ENCODE measurements at places on chromosomes 3 and 15.

- DNase-seq = no peak
Observed at GRCh38 chr3:124577494-124578167, 152.6 kb upstream of the UMPS start.

DNA sequence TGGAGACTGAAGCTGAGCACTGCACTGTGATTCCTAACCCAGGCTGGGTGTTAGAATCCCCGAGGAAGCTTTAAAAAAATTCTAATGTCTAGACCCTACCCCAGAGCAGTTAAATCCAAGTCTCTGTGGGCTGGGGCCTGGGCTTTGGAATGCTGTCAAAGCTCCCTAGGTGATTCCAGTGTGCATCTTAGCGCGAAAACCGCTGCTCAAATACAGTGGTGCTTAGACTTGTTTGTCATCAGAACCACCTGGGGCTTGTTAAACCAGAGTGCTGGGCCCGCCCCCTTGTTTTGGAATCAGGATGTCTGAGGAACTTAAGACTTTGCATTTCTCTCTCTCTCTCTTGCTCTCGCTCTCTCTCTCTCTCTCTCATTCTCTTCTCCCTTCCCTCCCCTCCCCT lies 20.7 kb downstream of the RHCG start:
- DNase-seq = no peak

DNA sequence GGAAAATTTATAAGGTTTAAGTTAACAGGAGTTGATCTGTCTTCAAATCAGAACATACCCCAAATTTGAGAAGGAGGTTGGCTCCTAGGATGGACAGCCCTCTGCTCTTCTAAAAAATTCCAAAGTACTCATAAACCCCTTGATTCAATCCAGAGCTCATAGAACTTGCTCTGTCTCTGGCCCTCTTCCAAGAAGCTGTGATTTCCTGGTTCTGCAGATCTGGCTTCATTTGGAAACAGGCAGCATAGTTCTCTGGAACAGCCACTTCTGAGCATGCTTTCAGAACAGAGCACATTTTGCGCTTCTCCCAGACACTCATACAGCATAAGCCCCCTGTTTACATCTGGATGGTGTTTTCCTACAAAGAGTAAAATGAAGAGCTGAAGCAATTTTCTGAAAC lies 96.7 kb downstream of the KBTBD8 start:
- no peak for DNase-seq

DNA sequence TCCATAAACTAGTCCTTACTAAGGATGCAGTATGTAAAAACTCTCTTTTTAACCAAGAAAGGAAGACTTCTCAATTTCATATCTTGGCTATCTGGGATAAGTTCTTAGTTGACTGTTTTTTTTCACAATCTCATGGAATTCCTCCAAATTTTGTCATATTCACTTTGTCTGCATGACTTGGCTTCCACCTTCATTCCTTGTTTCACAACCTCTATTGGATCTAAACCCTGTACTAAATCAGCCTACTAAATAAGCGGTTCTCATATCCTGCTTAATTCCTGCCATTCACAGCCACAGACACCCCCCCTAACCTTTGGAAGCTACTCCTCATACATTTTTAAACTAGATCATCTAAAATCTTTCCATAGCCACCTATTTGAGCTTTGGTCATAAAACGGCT lies 370.6 kb upstream of the NAALADL2 start:
- no peak for DNase-seq

DNA sequence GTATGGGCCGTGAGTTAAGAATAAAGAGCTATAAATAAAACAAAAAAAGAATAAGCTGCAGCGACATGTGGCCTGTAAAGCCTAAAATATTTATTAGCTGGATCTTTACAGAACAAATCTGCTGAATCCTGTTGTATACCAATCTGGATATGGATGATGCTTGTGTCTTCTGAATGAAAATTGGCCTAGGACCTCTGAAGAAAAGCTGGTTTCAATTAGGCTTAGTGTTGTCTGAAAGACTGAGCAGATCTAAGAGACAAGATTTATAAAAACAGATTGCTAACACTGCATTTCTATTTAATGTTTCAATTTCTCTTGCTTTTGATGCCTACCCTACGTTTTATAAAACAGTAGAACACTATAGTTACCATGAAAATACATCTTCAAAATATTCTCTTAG lies 57.9 kb downstream of the ST3GAL6 start:
- DNase-seq = no peak

DNA sequence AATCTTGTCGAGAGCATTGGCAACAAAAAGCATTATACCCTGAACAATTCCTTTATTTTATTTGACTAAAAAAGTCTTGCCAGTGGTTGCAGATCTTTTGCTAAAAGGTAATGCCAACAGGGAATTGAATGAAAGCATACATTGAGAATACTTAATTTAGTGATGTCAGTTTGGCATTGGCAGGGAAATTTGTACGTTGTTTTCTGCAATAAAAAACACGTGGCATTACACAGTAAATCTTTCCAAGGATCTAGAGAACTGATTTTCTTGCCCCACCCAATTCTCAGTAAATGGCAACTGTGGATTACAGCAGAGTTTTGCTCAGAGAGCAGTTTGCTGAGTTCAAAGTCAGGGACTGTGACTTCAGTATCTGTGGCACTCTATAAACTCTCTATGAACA lies 38.3 kb upstream of the IGSF10 start:
- DNase-seq = no peak

- no peak for DNase-seq
Observed at GRCh38 chr15:67144609-67145311, 79.4 kb downstream of the SMAD3 start.

DNA sequence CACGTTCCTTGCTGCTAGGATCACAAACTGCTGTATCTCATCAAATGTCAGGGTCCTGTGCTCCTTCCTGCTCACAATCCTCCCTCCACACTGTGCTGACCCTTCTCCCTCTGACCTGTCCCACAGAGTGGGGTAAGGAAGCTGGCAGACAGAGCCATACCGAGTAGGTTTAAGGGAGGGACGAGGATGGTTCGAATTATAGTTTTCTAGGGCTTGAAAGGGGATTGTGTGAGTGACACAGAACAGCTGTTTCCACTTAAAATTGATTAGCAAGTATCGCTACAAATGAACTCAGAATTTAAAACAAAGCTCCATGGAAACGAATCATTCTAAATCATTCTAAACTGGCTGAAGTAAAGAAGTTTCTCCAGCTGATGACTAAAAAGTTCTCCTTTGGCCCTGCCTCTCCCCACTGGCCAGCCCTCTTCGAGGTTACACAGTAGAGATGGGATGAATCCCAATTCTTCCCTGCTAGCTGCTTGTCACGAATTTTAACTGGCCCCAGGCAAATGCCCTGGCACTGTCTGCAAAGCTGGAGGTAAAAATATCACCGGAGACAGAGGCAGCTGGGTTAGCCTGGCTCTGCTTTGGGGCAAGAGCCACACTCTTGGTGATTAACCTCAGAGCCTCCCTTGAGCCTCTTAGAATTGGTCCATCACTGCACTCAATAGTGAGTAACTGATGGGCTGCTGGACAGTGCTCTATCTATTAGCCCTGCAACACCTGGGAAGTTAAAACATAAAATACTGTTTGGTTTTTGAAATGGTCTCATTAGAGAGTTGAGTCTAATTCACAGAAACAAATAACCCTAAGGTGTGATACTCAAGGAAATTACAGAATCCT lies 194.9 kb downstream of the CHST2 start:
- DNase-seq = no peak

DNA sequence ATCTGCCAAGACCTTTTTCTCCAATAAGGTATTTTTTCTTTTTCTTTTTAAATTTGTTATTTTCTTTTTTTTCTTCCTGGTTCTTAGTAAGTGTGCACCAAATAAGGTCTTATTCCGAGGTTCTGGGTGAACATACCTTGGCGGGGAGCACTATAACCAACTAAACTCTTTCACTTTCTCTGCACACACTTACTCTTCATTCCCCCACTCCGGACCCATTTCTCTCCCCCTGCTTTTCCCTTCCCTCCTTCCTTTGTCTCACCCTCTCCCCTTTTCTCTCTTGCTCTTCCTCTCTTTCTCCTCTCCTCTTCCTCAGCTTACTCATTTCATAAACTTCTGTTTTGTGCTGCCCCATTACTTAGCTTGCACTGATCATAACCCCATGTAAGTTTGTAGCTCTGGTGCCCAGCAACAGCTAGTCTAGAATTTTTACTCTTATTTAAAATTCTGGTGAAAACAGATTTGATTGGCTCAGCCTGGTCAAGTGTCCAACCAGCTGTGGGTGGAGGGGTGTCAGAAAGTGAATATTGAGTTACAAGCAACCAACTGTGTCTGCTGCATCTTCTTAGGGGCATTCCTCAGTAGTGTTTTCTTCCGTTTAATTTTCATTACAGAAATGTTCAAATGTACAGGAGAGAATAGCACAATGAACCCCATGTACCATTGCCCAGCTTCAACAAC lies 297.5 kb downstream of the SHQ1 start:
- DNase-seq = no peak

- no peak for DNase-seq
Observed at GRCh38 chr15:71182522-71182921, 67.3 kb downstream of the THSD4 start.

DNA sequence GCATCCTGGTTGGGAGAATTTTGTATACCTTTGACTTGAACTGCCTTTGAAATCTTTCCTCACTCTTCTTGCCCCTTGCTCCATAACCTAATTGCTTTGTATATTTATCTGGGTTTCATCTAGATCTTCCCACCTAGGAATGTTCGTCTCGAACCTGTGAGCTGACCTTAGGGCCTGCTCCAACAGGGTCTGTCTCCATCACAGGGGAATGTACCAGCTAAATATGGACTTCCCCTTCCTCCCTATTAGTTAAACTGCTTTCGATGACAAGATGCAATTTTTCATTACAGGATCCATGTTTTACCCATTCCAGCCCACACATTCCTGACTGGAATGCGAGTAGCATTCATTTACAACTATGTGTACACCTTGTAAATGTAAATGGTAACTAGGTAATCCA lies 10.6 kb upstream of the ETV5 start:
- DNase-seq = no peak

GRCh38 chr15:82137261-82137660 lies 91.4 kb upstream of the MEX3B start:
- no peak for DNase-seq

DNA sequence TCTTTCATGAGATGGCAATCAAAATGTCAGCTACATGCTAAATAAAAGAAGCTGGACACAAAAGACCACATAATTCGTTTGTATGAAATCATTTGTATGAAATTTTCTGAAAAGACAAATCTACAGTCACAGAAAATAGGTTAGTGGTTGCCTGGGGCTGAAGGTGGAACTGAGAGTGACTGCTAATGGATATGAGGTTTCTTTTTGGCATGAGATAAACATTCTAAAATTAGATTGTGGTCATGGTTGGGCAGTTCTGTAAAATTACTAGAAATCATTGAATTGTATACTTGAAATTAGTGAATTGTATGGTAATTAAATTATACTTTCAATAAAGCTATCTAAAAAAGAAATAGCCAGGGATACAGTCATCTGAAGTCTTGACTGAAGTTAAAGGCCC lies 2.7 kb upstream of the DMXL2 start:
- DNase-seq = no peak

- no peak for DNase-seq
Observed at GRCh38 chr15:67083135-67083762, 17.8 kb downstream of the SMAD3 start.

DNA sequence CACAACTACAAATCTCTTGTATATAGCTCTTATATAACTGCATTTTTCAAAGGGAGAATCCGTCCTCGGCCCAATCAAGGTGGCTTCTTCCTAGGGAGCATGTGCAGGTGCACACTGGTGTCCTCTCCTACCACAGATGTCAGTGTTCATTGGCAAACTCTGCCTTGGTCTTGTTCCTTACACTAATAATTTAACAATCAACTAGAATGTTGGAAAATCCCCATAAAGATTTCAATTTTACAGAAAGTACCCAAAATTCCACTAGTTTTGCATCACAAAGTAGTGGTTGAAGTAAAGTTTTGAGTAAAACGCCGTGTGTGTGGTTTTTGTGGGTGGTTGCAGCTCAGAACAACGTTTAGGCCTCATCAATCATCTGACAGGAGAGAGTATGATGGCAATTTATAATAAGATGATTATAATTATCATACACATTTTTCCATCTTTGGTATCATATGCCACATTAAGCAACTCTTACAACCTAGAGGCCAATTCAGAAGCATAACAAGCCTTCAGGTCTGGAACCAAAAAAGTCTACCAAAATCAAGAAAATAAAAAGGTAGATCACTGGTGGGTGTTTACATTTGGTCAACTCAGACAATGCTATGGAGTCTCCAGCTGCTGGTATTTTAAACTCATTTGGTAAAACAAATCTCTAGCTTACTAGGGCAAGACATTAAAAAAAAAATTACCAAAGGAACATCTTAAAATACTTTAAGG lies 128.9 kb upstream of the BHLHE40 start:
- DNase-seq = no peak

DNA sequence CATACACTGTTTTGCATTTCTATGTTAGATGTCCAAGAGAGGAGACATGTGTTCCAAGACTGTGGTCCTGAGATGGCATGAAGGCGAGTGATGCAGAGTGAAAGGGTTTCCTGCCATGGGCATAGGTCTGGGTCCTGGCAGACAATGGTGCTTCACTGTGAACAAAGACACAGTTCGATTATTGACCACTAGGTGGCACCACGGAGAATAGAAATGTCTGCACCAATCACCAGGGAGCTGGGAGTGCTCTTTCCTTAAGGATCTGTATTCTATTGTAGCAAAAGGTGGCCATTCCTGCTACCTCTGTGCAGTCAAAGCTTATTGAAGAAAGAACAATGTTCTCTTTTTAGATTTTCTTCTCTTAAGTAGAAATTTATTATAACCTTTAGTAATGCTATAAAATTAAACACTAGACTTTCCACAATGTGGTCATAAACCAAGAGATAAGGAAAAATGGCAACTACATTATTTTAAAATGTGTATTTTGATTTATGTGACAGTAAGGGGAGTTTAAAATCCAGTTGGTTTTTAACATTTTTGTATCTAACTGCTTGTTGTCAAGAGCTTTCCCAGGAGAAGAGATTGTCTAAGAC lies 88.7 kb downstream of the GABRG3 start:
- DNase-seq = no peak

DNA sequence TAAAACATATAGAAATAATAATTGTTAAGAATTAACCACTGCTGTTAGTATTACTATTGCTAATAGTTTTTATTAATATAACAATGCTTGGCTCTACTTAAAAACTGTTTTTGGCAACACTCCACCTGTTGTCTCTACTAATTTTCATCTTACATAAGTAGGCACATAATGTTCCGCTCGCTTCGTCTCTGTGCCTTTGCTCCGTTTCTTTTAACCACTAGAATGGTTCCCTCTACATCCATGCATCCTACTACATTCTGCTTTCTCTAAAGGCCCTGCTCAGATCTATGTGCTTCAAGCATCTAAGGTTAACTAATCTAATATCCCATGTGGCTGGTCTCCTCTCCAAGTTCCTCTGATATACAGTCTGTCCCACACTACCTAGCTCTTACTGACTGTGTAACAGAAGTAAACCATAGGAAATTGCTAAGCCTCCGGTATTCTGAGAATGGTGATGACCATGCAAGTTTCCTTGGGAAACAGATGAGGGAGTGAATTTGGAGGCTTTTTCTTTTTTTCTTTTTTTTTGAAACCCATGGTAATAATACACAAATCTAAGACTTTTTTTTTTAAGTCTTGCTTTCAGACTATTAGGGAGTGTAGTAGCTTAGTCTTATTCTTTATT lies 138.3 kb downstream of the P3H2 start:
- DNase-seq = no peak

Data from stimulated activated CD8-positive, alpha-beta memory T cell treated with anti-CD3 and anti-CD28 coated beads, Interleukin-15, amount 100 ng/mL, for 24 hours (primary cell).